HL-60 (cell line): ENCODE measurements at places on chromosomes 5 and 9.

GRCh38 chr9:89207026-89207425, 28.4 kb upstream of the SHC3 start:
- no peak for DNase-seq

- DNase-seq = no peak
Measured at GRCh38 chr9:70959366-70959765, 162.1 kb downstream of the TRPM3 start.

DNA sequence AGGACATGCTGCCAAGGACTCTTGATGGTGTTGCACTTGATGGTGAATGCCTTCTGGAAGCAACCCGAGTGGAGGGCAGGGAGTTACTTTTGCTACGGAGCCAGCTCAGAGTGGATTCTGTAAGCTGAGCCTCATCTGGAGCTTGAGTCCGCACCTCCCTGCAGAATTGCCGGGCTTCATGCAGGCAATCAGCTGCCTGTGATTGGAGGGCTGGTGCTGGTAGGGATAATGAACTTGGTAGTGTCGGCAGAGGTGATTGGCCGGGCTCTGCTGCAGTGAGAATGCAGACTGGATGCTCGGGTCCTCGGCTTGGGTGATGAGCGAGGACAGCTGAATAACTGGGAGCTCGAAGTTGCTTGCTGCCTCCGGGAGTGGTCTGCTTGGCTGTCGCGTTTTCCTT, 23.1 kb downstream of the SLC25A25 start:
- DNase-seq = no peak

DNA sequence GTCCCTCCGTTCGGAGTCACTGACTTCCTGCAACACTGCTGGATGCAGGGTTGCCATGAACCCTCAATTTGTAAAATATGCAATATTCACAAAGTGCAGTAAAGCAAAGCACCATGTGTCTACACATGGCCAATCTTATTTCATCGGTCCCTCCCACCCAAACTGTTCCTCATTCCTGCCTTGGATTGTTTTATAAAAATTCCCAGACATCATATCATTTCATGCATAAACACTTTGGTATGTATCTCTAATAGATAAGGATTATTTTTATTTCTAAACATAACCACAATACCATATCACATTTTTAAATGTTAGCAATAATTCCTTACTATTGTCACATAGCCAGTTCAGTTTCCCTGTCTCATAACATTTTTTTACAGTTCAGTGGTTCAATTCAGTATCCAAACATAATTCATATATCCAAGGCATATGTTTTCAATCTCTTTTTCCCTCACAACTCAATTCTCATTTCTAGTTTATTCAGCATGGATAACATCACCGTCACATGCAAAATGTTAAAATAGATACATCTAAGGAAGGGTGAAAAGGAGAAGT, 82.0 kb upstream of the PCAT7 start:
- DNase-seq = no peak

- DNase-seq = no peak
Measured at GRCh38 chr9:97807681-97808080, 45.3 kb upstream of the FOXE1 start.

DNA sequence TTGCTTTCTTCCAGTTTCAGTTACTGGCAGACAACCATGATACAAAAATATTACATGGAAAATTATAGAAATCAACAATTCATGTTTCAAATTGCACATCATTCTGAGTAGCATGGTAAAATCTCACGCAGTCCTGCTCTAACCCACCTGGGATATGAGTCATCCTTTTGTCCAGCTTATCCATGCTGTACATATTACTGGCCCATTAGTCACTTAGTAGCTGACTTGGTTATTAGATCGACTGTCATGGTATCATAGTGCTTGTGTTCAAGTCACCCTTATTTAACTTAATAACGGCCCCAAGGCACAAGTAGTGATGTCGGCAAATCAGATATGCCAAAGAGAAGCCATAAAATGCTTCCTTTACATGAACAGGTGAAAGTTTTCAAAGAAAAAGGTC, 41.2 kb downstream of the NADK2 start:
- no peak for DNase-seq
